ENCODE measurements at places on chromosomes 7 and 10.

DNA sequence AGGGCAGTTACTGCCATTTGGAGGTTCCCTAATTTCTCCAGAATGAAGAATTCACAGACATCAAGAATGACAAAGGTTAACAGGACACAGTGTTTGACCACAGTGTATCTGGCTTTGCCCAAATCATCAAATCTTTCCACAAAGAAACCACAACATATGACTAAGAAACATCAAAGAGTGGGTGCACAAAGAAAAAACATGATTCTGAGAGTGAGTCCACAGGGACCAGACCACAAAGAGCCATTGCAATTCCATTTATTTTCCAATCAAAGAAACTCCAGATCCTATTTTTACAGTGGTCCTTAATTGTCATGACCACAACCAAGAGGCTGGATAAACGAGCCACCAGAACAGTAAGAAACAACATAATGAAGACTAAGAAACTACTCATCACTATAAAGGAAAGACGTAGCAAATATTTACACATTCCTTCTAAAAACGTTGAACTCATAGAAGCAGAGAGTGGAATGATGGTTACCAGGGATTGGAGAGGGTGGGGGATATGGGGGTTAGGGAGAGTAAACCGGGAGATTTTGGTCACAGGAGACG is 286.5 kb downstream of the DOCK4 start:
- DNase-seq = no peak

- no peak for DNase-seq
Measured at GRCh38 chr10:34444223-34445183, 370.6 kb downstream of the PARD3 start.

GRCh38 chr7:13055732-13056368 is 368.4 kb downstream of the ARL4A start:
- DNase-seq = no peak

- DNase-seq = no peak
Measured at GRCh38 chr10:102948786-102949185, 30.7 kb downstream of the CNNM2 start.

DNA sequence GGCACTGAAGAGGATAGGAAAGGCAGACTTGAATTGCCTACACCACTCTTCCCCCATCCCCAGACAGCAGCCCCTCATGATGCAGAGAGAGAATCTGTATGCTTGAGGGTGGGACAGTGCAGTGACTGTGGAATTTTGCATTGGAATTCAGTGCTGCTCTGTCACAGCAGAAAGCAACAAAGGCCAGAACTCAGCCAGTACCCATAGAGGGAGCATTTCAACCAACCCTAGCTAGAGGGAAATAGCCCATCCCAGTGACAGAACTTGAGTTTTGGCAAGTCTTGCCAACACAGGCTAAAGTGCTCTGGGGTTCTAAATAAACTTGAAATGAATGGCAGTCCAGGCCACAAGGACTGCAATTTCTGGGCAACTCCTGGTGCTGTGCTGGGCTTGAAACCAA is 80.4 kb downstream of the TES start:
- no peak for DNase-seq

GRCh38 chr7:105875505-105875904 is 894 bp downstream of the ATXN7L1 start:
- DNase-seq = no peak

- no peak for DNase-seq
Measured at GRCh38 chr7:45140827-45141226, 16.8 kb upstream of the RAMP3 start.

- DNase-seq = no peak
Measured at GRCh38 chr10:101217450-101218281, 11.6 kb downstream of the LBX1 start.

DNA sequence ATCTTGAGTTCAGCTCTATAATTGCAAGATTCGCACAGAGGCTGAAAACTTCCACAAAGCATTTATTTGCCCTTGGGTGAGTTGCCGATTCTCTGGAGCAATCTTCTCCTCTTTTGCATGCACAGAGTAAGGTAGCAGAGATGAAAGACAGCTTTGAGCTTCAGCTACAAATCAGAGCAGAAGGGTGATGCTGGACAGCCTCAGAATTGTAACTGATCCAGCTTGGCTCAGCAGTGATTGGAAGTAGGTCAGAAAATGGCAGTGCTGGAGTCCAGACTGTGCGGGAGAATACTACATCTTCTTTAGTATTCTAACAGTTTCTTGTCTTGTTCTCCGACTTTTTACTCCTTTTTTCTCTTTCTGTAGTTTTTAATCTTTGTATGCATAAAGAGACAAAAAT is 55.4 kb upstream of the CDC14C start:
- no peak for DNase-seq

GRCh38 chr7:80941208-80941758 is 22.4 kb upstream of the SEMA3C start:
- no peak for DNase-seq

- DNase-seq = no peak
Measured at GRCh38 chr7:142529591-142529990, 219.7 kb upstream of the PRSS1 start.
